Stromal cell of bone marrow (primary cell): ENCODE measurements at places on chromosomes 6 and 20.

DNA sequence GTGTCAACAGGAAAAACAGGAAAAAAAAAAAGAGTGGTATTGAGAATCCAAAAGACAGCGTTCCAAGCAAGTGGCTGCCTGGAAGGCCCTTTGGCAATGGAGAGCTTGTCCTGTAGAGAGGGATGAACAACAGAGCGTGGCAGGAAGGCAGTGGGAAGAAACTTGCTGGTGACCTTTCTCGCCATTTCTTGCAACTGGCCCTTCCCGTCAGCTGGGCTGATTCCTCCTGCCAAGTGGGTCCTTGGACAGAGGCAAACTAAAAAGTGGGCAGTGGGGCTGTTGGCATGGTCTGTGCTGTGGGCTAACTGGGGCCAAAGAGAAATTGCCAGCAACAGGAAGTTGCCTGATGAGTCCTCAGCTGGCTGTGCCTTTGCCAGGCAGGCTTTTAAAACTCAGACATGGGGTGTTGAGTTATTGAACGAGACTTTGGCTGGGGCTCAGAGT is 43.9 kb upstream of the CLDN20 start:
- DNase-seq: peak; percentile 20

DNA sequence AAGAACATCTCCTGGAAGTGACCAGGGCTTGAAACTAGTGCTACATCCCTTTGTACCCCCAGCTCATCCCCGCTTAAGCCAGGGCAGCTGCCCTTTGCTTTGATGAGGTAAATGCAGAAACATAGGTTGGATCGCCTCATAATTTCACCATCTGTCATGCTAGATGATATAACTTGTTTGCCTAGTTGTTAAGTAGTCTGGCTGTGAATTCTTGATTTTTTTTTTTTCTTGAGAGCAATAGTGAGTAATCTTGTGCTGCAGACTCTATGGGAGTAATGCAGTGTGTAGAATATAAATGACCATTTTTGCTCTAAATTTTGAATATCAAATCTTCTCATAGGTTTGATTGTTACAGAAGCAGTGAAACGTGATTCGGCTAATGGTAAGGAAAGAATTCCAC is 4.1 kb downstream of the TRDN start:
- DNase-seq: no peak

- no peak for DNase-seq
Observed at GRCh38 chr20:33843854-33844253, 32.7 kb downstream of the CHMP4B start.

GRCh38 chr6:151447237-151447636 is 4.7 kb downstream of the RMND1 start:
- no peak for DNase-seq

- DNase-seq: no peak
Observed at GRCh38 chr20:5687884-5688283, 62.3 kb upstream of the SHLD1 start.
